Fibroblast of lung (primary cell): ENCODE measurements at places on chromosomes 1 and 21. TPM values are rescaled to one million over a fixed set of nuclear protein-coding genes. Genes with fewer than 3 reads are reported as not detected.

- no peak for DNase-seq
- no peak overlapping the region for H3K27ac ChIP-seq
- no peaks in the 10 kb centered on the region for H3K4me1 ChIP-seq
Observed at GRCh38 chr1:227745568-227746265, 10.5 kb downstream of the SNAP47 start.

The TFB2M gene
- 20.1 and 22.3 TPM in 2 replicates for polyA plus RNA-seq

The HUNK gene
- polyA plus RNA-seq: 0.09 and 0.25 TPM in 2 replicates

GRCh38 chr1:155206891-155207805, 549 bp downstream of the THBS3 start:
- DNase-seq: peak; percentile 77
- H3K27ac ChIP-seq: peak overlapping the region; percentile 100
- peaks cover 3% of the 10 kb centered on the region for H3K36me3 ChIP-seq
- H3K4me1 ChIP-seq: peaks cover 15% of the 10 kb centered on the region

DNA sequence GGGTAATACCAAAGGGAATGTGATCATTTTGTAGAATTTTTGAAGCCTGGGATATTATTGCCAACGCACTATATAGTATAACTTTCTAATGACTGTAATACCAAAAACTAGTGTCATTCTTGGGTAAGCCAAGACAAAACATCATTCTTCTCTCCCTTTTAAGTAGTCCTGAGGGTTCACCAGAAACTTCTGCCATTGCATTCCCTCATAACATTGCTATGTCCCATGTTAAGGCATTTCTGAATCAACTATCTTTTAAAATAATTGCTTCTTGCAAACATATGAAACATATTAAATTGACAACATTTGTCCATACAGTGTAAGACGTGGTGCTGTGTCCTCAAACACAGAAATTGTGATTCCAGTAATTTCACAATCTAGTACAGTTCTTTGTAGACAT, 29.9 kb upstream of the C1orf21 start:
- H3K27ac ChIP-seq: no peak overlapping the region
- DNase-seq: no peak
- no peaks in the 10 kb centered on the region for H3K27me3 ChIP-seq
- H3K36me3 ChIP-seq: no peaks in the 10 kb centered on the region

DNA sequence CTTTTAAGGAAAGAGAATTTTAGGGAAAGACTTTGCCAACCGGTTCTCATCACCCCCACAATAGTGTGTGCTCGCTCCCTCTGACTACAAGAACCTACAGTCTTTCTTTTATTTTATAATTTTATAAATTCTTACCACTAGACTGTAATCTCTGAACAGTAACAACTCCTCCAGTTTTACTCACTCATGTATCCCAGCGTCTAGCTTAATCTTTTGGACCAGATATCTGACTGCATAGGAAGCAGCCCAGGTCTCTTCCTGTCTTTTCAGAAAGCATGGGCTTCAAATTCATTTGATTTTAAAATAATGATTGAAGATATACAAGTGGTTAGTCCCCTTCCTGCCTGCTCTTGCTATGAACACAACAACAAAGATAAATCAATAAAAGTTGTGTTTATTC, 19.0 kb upstream of the DUSP10 start:
- H3K4me1 ChIP-seq: no peaks in the 10 kb centered on the region
- no peaks in the 10 kb centered on the region for H3K36me3 ChIP-seq
- DNase-seq: no peak
- H3K27ac ChIP-seq: no peak overlapping the region

The SLFNL1 gene
- polyA plus RNA-seq: 0.01 TPM in 1 of 2 replicates, not detected in the other

- no peak overlapping the region for H3K4me3 ChIP-seq
- no peak overlapping the region for H3K27ac ChIP-seq
- H3K36me3 ChIP-seq: no peaks in the 10 kb centered on the region
- no peak for DNase-seq
- H3K27me3 ChIP-seq: no peaks in the 10 kb centered on the region
Observed at GRCh38 chr21:15441060-15441493, 288.7 kb upstream of the USP25 start.

DNA sequence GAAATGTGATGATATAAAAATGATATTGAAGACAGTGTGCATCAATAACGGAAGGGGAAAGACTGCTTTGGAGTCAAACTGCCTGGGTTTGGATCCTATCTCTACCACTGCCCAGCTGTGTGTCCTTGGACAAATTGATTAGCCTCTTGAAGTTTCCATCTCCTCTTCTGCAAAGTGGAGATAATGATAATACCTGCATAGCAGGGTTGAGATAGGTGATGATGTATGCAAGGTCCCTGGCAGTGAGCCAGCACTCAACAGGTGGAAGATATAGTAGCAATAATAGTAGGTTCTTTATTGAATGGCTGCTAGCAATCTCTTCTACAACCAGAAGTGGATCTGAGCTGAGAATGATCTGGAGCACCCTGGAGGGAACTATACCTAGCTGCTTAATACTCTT, 166.7 kb downstream of the MIS18A start:
- H3K27ac ChIP-seq: no peak overlapping the region
- H3K27me3 ChIP-seq: no peaks in the 10 kb centered on the region
- no peak for DNase-seq
- H3K4me3 ChIP-seq: no peak overlapping the region
- no peaks in the 10 kb centered on the region for H3K36me3 ChIP-seq

- no peak for DNase-seq
- H3K27me3 ChIP-seq: peaks cover 4% of the 10 kb centered on the region
- H3K4me3 ChIP-seq: no peak overlapping the region
- H3K36me3 ChIP-seq: no peaks in the 10 kb centered on the region
- H3K4me1 ChIP-seq: no peaks in the 10 kb centered on the region
Observed at GRCh38 chr1:114122941-114123618, 30.6 kb downstream of the SYT6 start.

GRCh38 chr1:246794828-246795671, 70.8 kb downstream of the SCCPDH start:
- no peaks in the 10 kb centered on the region for H3K27me3 ChIP-seq
- no peak overlapping the region for H3K27ac ChIP-seq

DNA sequence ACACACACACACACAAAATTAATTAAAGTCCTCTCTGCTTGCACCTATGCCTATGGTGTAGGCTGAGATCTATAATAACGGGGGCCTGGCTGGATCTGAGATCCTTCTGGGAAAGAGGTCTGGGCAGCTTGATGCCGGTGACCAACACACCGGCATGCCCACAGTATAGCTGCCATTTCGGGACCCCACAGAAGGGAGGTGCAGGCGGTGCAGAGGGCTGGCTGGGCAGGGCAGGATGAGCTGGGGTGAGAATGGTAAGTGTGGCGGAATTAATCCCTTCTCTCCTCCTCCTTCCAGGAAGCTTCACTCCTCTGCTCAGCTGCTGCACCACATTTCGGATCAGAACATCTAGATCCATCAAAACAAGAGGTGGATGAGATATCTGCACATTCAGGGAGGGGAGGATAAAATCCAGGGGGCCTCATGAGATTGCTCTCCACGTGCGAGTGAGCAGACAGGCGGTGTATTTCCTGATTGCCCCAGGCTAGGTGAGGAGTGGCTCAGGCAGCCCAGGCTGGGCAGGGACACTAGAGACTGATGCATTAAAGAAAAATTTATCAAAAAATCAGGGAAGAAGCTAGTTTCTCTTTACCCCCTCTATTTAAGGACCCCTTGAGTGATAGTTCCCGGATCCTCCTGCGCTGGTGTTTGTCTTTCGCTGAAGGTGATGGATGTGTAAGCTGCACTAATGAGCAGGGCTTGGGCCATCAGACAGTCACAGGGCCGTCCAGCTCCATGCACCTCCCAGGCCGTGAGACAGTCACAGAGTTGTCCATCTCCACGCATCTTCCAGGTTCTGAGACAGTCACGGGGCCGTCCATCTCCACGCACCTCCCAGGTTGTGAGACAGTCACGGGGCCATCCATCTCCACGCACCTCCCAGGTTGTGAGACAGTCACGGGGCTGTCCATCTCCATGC, 449.9 kb downstream of the PTPRU start:
- no peak for DNase-seq
- no peak overlapping the region for H3K4me3 ChIP-seq
- H3K27ac ChIP-seq: no peak overlapping the region

The RGS8 gene
- polyA plus RNA-seq: not detected in 2 replicates

DNA sequence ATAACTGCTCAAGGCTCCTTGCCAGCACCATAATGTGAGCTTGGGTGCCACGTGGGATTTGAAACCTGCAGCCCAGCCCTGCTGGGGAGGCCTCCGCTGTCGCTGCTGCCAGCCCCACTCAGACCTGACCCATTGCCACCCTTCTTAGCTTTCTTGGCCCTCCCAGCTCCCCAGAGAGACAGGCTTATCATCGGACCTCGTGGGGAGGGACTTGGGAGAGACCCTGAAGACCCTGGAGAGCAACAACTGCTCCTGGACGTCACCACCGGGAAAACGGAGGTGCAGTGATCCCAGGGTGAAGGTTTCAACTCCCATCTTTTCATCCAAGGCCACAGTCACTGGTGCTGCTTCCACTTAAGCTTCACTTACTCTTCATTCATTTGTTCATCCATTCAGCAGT, 596.1 kb downstream of the PTPRU start:
- H3K27ac ChIP-seq: no peak overlapping the region
- no peak for DNase-seq
- no peaks in the 10 kb centered on the region for H3K4me1 ChIP-seq
- no peaks in the 10 kb centered on the region for H3K27me3 ChIP-seq
- no peak overlapping the region for H3K4me3 ChIP-seq

The LYSMD1 gene
- polyA plus RNA-seq: 3.6 and 4.6 TPM in 2 replicates

DNA sequence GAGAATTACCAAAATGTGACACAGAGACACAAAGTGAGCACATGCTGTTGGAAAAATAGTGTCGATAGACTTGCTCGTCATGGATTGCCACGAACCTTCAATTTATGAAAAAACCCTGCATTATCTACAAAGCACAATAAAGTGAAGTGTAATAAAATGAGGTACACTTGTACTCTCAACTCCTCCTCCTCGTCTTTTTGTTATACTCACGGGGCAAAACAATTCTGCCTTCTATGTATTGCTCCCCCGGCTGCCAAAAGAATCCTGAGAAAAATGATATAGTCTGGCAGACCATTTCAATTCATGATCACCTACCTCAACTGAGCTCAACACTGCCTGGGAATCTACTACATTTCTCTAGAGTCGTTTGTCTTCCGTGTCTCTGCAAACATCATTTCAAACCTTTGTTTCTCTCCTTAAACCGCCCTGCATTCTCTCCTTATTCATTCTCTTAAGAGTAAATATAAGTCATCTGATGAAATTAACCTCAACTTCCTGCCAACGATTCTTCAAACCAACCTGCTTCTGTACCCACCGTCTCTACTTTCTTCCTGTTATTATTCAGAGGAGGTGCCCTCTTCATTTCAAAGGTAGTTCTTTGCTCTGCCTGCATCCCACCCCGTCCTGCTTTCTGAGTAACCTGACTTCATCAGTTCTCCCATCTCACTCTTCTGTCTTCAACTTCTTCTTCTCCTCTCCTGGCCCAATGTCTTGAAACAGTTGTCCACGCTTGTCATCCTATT, 12.9 kb upstream of the IL19 start:
- H3K4me1 ChIP-seq: no peaks in the 10 kb centered on the region
- H3K27ac ChIP-seq: no peak overlapping the region
- H3K27me3 ChIP-seq: no peaks in the 10 kb centered on the region
- H3K36me3 ChIP-seq: no peaks in the 10 kb centered on the region
- no peak overlapping the region for H3K4me3 ChIP-seq
- DNase-seq: no peak

The SLC44A3 gene
- 2.0 and 3.9 TPM in 2 replicates for polyA plus RNA-seq

GRCh38 chr1:196002906-196003305, 605.3 kb downstream of the KCNT2 start:
- no peaks in the 10 kb centered on the region for H3K4me1 ChIP-seq
- H3K36me3 ChIP-seq: no peaks in the 10 kb centered on the region

GRCh38 chr1:86925742-86926141, 11.3 kb downstream of the HS2ST1 start:
- H3K4me3 ChIP-seq: no peak overlapping the region
- H3K27me3 ChIP-seq: no peaks in the 10 kb centered on the region
- no peak overlapping the region for H3K27ac ChIP-seq
- DNase-seq: no peak

GRCh38 chr1:197391303-197392226, 123.5 kb downstream of the CRB1 start:
- DNase-seq: peak; percentile 35
- no peaks in the 10 kb centered on the region for H3K4me1 ChIP-seq
- no peak overlapping the region for H3K4me3 ChIP-seq
- H3K27ac ChIP-seq: no peak overlapping the region

DNA sequence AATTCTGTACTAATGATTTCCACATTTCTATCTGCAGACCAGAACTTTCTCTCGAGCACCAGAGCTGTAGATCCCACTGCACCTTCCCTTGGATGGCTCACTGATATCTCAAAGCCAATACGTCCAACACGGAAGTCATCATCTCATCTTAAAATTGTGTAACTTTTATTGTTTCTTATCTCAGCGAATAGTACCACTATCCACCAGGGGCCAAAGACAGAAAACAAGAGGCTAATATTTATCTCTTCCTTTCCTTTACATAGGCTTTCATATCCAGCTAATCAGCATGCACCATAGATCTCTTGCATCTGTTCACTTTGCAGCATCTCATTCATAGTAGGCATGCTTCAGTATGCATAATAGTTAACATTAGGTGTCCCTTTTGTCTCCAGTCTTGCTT, 303.6 kb downstream of the PTPRC start:
- DNase-seq: no peak
- no peak overlapping the region for H3K4me3 ChIP-seq
- no peak overlapping the region for H3K27ac ChIP-seq
- no peaks in the 10 kb centered on the region for H3K4me1 ChIP-seq

- DNase-seq: no peak
- no peaks in the 10 kb centered on the region for H3K27me3 ChIP-seq
- H3K36me3 ChIP-seq: peaks cover 9% of the 10 kb centered on the region
- H3K4me3 ChIP-seq: no peak overlapping the region
Observed at GRCh38 chr1:202965422-202965821, 1.6 kb downstream of the CYB5R1 start.

- H3K27me3 ChIP-seq: no peaks in the 10 kb centered on the region
- no peak overlapping the region for H3K4me3 ChIP-seq
- H3K4me1 ChIP-seq: no peaks in the 10 kb centered on the region
- no peak overlapping the region for H3K27ac ChIP-seq
- H3K36me3 ChIP-seq: no peaks in the 10 kb centered on the region
Observed at GRCh38 chr1:248596615-248597014, 885 bp downstream of the OR2T10 start.

- DNase-seq: no peak
- no peak overlapping the region for H3K27ac ChIP-seq
- no peaks in the 10 kb centered on the region for H3K36me3 ChIP-seq
- no peaks in the 10 kb centered on the region for H3K4me1 ChIP-seq
- no peak overlapping the region for H3K4me3 ChIP-seq
- no peaks in the 10 kb centered on the region for H3K27me3 ChIP-seq
Observed at GRCh38 chr21:28581976-28582375, 410.7 kb downstream of the LTN1 start.

DNA sequence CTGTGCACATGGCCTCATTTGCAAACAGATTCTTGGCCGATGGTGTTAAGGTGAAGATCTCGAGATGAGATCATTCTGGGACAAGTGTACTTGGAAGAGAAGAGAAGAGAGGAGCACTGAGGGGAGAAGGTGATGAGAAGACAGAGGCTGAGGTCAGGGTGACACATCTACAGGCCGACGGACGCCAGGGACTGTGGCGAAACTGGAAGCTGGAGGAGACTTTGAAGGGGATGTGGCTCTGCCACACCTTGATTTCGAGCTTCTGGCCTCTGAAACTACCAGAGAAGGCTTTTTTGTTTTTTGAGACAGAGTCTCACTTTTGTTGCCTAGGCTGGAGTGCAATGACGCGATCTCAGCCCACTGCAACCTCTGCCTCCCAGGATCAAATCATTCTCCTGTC, 137.5 kb upstream of the TMEM51 start:
- no peaks in the 10 kb centered on the region for H3K27me3 ChIP-seq
- H3K36me3 ChIP-seq: no peaks in the 10 kb centered on the region
- H3K4me3 ChIP-seq: no peak overlapping the region
- H3K27ac ChIP-seq: no peak overlapping the region

The KRTAP19-4 gene
- polyA plus RNA-seq: not detected in 2 replicates

- H3K27ac ChIP-seq: no peak overlapping the region
- H3K4me1 ChIP-seq: no peaks in the 10 kb centered on the region
- peaks cover 7% of the 10 kb centered on the region for H3K36me3 ChIP-seq
Observed at GRCh38 chr1:19780267-19780877, 19.3 kb downstream of the TMCO4 start.
